ENCODE measurements at places on chromosomes 6 and 20. TPM values are rescaled to one million over a fixed set of nuclear protein-coding genes. Genes with fewer than 3 reads are reported as not detected.

The AVP gene
- not detected for total RNA-seq

The LY6G6C gene
- 0.51 TPM for total RNA-seq

- no peak for DNase-seq
These were observed 41.9 kb downstream of the ZFAND3 start for GRCh38 chr6:37861452-37861851.

The MRAP2 gene
- 0.51 TPM for total RNA-seq

The TEAD3 gene
- 17.5 TPM for total RNA-seq

DNA sequence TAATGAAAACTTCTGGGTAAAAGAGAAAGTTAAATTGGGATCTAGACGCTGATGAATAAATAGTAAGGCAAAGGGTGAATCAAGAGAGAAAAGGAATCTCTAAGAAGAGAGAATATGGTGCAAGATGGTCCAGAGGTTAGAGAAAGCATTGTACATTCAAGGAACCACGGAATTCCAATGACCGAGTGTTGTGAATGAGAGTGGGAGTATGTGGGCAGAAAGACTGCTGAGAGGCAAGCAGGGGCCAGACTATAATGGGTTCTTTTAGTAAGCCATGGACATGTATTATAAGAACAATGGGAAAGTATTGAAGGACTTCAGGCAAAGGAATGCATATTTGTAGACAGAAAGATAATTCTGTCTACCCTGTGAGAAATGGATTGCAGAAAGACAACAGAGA lies 45.2 kb downstream of the SPTLC3 start:
- no peak for DNase-seq

- DNase-seq: no peak
These were observed 55.5 kb downstream of the PRDM1 start for GRCh38 chr6:106141441-106142237.

The NELFE gene
- total RNA-seq: 129 TPM

- DNase-seq: no peak
These were observed 134.9 kb downstream of the SCML4 start for GRCh38 chr6:107689190-107689589.

The SRSF12 gene
- total RNA-seq: not detected

The IMPG1 gene
- not detected for total RNA-seq

DNA sequence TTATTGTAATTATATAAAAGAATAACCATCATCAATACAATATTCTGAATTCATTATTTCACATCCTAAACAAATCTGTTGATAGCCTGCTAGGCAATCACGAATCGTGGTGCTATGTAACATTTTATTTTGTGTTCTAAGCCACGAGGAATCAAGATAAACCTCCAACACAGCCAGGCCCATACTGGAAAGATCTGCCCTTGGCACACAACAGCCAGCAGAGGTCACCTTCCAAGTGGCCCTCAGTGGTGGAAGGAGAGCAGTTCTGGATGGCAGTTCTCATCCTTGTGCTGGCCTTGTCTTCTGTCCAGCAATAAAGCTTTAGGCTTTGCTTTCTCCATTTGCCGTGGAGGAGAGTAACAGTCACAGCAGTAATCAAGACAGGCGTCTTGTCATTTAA lies 13.2 kb downstream of the ZNF831 start:
- no peak for DNase-seq

DNA sequence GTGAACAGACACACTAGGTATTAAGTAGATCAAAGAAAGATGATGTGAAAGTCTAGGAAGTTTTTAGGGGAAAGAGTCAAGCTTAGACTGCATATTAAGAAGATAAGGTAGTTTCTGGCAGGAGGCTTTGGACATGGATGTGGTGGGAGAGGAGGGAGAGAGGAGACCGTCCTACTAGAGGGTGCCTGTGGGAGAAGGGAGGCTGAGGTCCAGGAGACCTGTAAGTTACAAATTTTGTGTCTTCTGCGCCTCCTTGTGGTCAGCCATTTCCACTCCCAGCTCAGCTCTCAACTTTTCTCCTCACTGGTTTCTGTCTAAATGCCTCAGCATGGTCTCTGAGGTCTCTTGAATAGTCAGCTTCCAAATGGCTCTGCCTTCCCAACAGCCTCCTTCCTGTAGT lies 193.5 kb downstream of the UNC5CL start:
- peak; percentile 10 for DNase-seq

GRCh38 chr6:23584134-23584763 lies 541.8 kb upstream of the NRSN1 start:
- no peak for DNase-seq

DNA sequence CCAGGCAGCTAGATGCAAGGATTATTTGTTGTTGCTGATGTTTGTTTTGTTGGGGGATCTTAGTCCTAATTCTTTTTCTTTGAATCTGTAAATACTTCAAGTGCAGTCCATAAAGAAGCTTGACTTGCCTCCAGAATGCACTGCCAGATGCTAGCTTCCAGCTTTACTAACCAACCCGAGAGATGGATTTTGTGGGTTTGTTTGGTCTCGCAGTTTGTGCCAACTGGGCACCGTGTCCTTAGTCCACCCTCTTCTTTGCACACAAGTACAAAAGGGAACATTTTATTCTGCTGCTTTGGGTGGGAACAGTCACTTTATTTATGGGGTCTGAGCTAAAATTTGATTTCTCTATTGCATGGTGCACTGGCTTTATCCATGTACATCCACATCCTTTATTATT lies 212.0 kb downstream of the PLCB1 start:
- no peak for DNase-seq

- no peak for DNase-seq
These were observed 16.6 kb upstream of the ZNF831 start for GRCh38 chr20:59146780-59147565.

DNA sequence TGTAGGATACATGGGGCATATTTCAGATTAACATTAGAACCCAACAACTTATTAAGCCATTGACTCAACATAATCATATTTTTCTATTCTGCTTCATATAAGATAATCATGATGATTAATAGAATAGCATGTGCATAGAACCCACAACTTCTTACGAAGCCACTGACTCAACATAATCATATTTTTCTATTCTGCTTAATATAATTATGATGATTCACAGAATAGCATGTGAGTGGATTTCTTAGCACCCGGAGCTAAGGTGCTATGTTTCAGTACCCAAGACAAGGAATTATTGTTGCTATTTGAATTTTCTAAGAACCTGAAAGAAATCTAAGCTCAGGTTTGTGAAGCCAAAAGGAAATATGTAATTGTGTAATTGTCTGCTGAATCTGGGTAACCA lies 96.8 kb downstream of the TENT5A start:
- peak; percentile 56 for DNase-seq

The GPR31 gene
- total RNA-seq: not detected

GRCh38 chr6:56220078-56220477 lies 27.3 kb downstream of the COL21A1 start:
- DNase-seq: no peak

GRCh38 chr6:69784595-69785377 lies 12.0 kb downstream of the LMBRD1 start:
- no peak for DNase-seq

GRCh38 chr6:170221753-170222400 lies 69.0 kb downstream of the DLL1 start:
- DNase-seq: no peak

The CGA gene
- not detected for total RNA-seq

The EDN1 gene
- 2.8 TPM for total RNA-seq

DNA sequence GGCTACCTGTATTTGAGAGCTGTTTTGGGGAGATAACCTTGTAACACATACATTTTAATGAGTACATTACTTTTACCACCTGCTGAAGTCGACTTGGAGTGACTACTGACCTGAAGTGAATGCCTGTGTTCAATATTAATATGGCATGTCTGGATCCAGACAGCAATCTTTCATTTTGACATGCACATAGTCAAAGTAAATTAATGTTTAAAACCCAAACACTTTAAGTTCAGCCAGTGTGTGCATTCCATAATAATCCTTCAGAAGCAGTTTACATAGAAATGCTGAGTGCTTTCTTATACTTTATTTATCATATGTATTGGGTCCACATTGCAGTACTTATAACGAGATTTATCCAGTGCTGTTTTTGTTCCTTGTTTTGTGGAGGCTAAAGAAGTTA lies 38.0 kb downstream of the CDKAL1 start:
- DNase-seq: no peak

DNA sequence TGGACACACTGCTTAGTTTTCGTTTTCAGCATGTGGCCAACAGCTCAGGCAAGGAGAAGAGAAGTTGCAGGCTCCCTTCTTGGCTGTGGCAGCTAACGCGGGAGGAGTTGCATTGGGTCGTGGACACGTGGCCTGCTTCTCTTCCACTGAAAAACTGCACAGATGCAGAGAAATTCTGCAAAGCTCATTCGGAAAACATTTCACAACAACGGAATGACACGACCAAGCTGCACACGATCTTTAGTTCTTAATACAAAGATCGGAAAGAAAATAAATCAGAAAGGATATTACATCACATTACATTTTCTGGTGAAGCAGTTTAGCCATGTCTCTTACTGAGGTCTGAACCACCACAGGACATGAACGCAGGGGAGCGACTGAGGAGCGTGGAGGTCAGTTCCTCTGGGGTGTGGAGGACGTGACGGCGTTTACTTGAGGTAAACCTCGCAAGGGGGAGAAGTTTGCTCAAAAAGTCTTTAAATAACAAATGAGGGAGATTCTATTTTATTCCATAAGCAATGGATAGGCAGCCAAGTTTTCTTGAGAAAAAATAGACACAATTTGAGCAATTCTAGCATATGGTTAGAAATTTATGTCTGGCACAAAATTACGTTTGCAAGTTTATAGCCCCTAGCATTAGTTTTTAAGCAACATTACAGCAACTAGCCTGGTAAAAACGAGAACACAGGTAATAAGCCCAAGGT lies 178.3 kb downstream of the THBS2 start:
- DNase-seq: no peak

The TSPO2 gene
- not detected for total RNA-seq

- DNase-seq: no peak
These were observed 99.5 kb downstream of the ANKRD60 start for GRCh38 chr20:58128635-58129625.

- DNase-seq: no peak
These were observed 28.6 kb downstream of the ADRM1 start for GRCh38 chr20:62331347-62331746.

The CRISP3 gene
- not detected for total RNA-seq

The EFCAB8 gene
- total RNA-seq: not detected

DNA sequence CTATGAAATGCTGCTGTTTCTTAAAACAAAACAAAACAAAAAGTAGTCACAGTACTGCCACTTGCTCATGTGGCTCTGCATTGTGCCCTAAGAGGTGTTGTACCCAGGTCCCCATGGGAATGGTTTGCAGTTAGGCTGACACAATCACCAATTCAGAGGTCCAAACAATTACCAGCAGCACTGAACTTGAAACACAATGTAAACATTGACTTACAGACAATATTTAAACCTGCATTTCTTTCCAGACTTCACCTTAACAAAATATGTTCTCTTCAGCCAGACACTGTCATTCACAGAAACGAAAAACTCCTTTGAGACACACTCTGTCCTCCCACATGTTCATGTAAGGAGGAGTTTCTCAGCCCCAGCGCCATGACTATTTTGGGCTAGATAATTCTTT lies 206.8 kb upstream of the ARG1 start:
- DNase-seq: no peak

DNA sequence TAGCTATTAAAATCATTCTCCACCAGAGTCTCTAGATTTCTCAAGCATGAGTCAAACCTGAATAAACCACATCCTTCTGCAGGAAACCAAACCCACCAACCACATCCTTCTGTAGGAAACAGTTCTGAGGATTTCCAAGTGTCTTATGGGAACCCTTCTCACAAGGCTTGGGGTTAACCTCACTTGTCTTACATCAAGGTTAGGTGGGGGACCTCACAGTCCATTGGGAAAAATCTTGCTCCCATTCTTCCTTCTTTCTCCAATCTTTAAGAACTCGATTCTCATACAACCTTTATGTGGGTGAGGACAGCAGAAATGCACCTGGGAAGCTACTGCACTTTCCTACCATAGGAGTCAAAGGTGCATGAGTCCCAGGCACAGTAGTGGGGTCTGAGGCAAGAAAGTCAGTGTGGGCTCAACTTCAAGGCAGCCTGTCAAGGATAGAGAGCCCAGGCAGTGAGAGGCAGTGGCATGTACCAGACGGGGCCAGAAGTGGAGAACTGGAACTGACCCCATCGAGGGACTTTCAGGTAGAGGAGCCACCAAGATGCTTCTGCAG lies 114.5 kb downstream of the SLC22A3 start:
- DNase-seq: peak; percentile 93

The TMEM74B gene
- not detected for total RNA-seq

The SLC35D3 gene
- total RNA-seq: not detected

- DNase-seq: no peak
These were observed 387.9 kb upstream of the ARID1B start for GRCh38 chr6:156389296-156389695.

The FGD2 gene
- not detected for total RNA-seq

- no peak for DNase-seq
These were observed 53.0 kb downstream of the ALDH8A1 start for GRCh38 chr6:134896910-134897309.

- DNase-seq: no peak
These were observed 203.0 kb downstream of the SAMD5 start for GRCh38 chr6:147711476-147711875.

The KIF25 gene
- total RNA-seq: not detected

- no peak for DNase-seq
These were observed 79.5 kb upstream of the NEDD9 start for GRCh38 chr6:11311970-11312369.

GRCh38 chr6:81761197-81761596 lies 8.7 kb upstream of the TENT5A start:
- DNase-seq: peak; percentile 64

The KCNB1 gene
- total RNA-seq: 0.19 TPM

The ARHGAP18 gene
- total RNA-seq: 96.8 TPM

The ZSCAN16 gene
- total RNA-seq: 2.2 TPM

DNA sequence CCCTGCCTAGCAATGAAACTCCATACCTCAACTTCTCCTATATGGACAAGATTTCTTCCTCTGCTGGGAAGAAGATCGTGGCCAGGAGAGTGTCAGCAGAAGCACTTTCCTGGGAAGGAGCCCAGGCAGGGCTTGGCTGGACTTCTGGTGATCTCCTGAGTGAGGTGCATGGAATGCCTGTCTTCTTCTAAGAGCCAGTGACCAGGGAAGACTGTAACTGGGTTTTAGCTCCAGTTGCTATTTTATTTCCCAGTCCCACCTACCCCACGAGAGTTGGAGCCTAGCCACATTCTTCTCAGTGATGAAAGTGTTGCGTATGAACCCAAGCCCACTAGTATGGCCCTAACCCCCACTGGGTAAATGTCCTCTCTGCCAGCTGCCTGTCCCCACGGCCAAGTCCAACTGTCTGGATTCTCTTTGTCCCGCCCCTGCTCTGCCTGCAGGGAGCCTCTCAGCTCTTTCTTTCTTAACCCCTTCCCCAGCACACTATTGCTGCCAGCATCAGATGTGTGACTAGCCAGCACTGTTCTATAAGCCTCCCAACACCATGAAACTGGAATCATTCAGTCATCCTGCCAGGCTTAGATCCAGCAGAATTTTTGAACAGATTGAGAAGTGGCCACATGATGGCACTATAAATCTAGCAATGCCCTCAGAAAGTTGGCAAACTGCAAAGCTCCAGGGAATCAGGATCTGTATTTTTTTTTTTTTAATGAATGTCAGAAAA lies 69.8 kb upstream of the FAM184A start:
- DNase-seq: peak; percentile 81

All from LHCN-M2 (cell line).